CD4-positive, alpha-beta T cell treated with Interleukin-10 for 1 hour (primary cell): ENCODE measurements at places on chromosomes 6 and 20.

- peak; percentile 43 for DNase-seq
Measured at GRCh38 chr6:147204060-147204785, at the start of gene STXBP5. Gene STXBP5, plus strand, starts transcription at chr6:147204417. Its CDS starts 116 bp downstream, at chr6:147204533.

DNA sequence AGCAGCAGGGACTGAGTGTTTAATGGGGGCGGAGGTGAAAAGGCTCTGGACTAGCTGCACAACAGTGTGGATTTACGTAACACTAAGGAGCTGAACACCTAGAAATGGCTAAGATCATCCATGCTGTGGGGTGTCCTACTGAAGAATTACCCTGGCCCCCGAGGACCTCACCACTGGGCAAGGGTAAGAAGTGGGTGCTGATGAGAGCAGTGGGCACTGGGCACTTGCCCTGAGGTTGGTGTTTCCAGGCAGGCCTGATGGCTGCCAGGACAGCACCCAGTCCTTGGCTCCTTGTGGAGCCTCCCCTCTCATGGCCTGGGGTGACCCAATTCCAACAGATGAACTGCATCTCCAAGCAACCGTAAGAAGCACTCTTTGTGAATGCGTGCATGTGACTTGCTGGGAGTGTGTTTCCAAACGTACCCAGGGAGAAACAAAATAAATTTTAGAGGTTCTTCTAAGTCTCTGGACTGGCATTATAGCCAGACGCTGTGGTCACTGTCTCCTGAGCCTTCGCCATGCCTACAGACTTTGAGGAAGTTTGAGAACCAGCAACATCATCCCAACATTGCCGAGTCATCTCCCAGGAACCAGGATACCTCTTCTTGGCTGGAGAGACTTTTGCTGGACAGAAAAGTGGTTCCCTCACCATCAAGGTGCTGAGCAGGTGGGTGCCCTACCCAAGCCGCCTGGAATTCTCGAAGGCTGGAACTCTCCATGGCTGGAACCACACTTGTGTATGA, 245.9 kb downstream of the ERMARD start:
- no peak for DNase-seq

DNA sequence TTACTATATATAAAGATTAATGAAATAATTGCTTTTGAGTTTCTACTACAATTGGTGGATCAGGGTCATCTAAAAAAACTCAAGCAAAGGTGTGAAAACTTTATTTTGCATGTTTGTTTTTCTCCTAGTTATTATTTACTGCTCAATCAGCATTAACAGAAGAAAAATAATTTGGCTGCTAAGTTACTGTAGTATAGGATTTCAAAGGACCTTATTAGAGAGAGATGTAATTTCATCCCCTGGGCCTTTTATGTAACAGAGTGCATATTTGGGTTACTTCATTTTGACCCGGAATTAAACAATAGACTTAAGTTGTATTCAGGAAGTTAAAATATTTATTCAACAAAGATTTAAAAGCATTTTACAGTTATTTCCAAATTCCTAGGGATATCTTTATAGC, 49.8 kb downstream of the EYA4 start:
- no peak for DNase-seq

DNA sequence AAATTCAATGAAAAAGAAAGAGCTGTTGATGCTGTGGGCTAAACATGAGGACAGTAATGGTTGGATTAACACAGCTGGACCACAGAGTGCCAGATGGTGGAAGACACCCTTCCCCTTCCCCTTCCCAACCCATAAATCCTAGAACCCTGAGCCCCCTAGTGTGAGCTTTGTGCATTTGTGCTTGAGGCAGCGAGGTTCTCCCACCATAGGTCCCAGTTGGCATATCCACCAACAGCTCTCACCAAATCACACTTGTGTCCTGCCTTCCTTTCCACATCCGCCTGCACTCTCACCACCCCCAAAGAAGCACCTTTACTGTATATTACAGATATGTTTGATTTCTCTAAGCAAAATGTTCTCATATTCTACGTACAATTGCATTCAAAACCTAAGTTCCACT, 32.8 kb upstream of the HBS1L start:
- DNase-seq: peak; percentile 38

DNA sequence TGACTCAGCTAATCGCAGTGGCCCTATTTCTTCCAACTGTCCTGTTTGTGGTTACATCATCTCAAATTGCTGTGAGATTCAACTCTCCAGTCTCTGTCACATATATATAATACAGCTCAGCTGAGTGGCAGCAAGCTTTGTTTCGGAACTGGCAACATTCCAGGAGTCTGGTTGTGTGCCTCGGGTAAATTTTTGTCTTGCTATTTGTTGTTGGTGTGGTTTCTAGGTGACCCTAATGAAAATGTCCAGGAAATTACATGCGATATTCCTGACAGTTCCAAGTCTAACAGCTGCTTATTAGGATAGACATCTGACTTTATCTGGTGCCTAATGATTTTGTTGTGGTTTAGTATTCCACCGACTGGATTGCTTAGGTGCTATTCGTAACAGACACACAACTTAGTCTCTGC, 581.8 kb downstream of the CD109 start:
- no peak for DNase-seq

DNA sequence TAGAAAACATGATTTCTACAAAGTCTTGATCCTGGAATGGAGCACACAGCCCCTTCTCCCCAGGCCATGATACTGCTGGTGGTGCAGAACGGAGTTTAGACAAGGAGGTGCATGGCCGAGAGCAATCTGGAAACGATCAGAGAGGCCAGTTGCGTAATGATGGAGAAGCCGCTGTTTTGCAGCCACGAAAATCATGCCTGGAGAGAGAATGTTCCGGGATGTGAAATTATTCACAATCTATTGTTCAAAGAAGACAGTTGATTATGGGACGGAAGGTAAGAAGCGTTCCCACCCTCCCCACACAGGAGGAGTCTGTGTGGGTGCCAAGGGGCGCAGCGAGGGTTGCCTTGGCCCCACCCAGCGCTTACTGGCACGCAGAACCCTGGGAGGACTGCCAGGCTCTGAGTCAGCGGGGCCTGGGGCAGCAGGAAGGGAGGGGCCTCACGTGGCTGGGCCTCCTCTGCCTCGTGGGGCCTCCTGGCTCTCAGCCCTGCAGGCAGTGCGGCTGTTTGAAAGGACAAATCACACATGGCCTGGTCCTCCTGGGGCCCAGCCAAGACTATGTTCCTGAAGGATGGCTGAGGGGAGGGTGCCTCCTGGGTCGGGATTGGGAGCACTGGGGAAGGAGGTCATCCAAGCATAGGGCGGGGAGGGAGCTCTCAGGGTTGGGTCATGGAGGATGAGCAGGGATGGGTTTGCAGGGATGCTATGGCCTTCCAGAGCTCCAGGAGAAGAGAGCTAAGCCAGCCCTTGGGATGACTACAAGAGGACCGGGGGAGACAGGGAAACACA, 8.7 kb upstream of the AP5S1 start:
- DNase-seq: peak; percentile 92

DNA sequence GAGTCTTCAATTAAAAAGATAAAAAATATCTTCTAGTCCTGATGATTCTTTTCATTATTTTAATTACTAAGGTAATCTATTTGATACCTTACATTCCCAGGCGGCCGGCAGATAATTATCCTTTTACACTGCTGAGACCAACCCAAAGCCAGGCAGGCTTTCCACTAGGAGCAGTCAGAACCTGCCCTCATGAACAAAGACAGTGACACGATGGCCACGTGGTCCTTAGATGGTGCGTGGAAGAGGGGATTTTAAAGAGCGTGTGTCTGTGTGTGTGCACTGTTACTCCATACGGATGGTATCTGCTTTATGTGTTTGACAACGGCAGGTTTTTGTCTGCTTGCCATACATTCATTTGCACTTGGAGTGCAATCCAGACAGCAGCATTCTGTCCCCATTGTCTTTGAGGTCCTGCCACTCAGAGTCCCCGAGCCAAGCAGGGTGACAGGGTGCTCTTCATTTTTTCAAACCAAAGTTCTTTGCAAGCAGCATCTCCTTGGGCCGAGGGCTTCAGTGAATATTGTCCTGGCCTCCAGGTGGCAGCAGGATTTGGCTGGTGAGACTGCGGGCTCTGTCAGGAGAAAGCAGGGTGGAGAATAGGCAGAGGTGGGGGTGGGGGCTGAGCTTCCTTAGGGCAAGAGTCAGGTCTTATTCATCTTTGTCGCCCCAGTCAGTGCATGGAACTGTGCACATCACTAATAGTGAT, 260.5 kb downstream of the NRN1 start:
- no peak for DNase-seq

- DNase-seq: no peak
Measured at GRCh38 chr6:20112841-20113240, 99.4 kb downstream of the MBOAT1 start.

DNA sequence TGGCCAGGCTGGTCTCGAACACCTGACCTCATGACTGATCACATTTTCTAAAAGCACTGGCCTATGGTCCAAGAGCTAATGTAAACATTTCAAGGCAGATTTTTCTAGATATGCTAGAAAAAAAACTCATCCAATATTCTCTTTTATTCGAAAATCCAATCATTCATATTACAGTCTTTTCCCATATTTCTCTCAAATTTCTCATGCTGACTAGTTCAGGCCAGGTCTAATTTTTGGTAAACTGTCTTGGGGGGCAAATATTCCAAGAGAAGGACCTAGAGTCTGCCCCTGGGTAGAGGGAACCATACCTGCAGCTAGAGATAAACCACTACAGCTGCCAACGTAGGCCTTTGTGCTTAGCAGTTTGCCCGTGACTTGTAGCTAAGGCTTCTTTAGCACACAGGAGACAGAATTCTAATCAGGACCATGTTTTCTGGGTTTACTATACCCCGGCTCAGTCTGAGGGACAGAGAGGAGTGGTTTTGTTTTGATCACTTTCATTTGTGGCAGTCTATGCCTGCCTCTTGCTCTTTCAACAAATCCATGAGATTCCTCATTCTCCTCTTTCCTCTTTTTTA, 71.8 kb upstream of the CITED2 start:
- no peak for DNase-seq

GRCh38 chr20:37989601-37990295, 43.5 kb downstream of the TTI1 start:
- DNase-seq: no peak

GRCh38 chr6:3307436-3307835, 48.7 kb downstream of the PSMG4 start:
- DNase-seq: no peak

GRCh38 chr6:10219510-10219909, 195.4 kb downstream of the TFAP2A start:
- no peak for DNase-seq

DNA sequence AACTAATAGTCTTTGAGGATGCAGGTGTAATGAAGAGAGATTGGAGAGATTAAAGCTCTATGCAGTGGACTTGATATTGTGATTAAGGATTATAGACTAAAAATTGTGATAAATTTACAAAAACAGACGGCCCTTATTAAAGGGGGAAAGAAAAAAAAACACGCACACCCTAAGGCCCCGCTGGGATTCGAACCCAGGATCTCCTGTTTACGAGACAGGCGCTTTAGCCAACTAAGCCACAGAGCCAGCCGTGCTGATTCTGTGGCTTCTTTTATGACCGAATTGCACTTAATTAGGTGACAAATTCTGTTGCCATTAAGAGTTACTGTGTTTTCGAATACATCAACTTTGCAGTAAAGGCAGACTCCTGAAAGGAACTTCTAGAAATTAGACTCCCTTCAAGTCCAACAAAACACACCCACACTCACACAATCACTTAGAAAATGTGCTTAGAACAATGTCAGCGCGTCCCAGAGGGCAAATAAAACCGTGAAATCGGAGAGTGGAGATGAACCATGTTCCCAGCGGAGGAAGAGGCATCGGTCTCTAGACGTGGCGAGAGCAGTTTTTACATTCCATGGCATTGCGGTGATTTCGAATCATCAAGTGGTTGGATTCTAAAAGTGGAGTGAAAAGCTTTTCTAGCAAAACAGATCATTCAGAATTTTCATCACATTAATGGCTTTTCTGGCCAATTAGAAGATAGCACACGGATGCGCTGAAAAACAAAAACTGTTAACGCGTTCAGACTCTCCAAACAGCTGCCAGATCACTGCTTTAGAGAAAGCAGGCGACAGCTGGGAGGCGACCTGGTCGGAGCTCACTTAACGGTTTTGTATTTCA, 122.6 kb downstream of the GPX5 start:
- peak; percentile 35 for DNase-seq

DNA sequence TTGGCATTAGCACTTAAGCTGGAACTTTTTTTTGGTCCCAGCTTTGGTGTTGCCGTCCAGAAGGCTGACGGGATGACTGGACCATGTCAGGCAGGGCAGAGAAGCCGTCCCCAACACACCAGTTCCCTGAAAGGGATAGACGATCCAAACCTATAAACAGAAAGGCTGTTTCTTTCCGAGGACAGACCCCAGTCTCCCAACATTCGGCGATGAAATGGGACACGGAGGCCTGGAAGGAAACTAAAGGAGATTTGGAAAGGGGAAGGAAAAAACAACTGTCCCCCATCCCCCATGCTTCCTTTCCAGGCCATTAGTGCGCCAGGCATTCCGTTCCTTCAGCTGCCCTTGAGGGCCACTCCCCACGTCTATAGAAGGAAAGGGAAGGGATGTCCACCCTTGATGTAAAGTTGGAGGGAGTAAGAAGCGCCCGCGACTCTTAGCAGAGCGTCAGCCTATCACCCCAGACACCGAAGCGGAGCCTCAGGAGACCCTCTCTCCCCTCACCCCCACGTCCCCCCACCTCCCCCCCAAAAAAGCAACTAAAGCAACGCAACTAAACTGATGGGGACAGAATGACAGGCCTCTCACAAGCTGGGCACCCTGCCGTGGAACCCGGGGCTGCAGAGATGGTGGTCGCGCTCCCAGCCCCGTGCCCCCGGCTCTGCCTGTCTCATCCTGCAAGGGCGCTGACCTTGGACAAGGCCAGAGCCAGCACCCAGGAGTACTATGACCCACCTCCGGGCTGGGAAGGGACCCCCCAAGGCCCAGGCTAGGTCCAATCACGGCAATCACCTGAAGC, 638 bp downstream of the BLCAP start:
- no peak for DNase-seq

DNA sequence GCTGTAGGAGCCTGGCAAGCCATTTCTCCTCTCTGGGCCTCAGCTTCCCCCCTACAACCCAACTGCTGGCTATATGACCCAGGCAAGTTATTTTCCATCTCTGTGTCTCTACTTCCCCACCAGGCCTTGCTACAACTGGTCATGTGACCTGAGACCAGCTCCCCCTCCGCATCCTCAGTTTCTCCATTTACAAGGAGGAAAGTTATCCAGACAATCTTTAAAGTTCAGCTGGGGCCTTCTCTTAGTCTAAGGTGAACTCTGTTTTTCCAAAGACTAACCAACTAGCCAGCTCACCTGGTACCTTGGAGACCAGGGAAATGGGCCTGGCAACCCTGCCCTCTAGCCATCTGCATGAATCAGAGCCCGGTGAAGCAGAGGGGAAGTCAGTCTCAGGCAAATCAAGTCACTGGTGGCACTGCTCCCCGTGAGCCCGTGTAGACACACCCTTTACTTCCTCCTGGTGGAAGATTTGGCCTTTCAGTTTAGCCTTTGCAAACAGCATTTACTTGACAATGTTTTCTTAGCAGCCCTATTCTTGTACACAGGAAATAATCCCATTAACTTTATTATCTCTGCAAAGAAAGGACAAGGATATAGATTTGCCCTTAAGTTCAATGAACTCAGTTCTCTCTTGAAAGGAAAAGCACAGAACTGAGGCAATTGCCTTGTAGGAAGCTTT, 157.7 kb downstream of the VEGFA start:
- DNase-seq: no peak
